ENCODE measurements at places on chromosomes 2 and 18. TPM values are rescaled to one million over a fixed set of nuclear protein-coding genes. Genes with fewer than 3 reads are reported as not detected.

DNA sequence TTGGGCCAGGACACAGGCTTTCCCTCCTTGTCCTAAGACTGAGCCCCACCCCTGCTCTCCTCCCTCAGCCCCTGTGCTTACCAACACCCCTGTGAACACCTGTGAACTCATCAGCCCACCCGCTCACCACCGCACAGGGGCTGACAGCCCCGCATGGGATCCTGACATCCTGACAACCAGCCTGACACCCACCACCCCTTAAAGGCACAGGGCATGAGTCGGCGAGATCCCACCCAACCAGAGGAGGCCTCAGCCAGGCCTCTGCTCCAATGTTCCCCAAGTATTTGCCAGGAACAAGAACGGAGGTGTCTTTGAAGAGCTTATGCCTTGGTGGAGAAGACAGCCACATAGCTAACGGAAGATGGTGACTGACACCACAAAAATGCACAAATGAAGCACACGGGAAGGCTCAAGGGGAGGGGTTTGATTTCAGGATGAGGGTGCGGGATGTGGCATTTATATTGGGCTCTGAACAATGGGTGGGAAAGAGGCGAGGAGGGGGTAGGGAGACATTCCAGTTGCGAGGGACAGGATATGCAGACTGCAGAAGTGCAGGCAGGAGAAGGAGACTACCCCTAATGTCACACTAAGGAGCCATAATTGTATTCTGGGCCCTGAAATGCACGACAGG is 11.0 kb downstream of the RAB11FIP5 start:
- DNase-seq, result no peak

- DNase-seq, result no peak
Measured at GRCh38 chr2:24704692-24705091, 88.5 kb downstream of the PTRHD1 start.

DNA sequence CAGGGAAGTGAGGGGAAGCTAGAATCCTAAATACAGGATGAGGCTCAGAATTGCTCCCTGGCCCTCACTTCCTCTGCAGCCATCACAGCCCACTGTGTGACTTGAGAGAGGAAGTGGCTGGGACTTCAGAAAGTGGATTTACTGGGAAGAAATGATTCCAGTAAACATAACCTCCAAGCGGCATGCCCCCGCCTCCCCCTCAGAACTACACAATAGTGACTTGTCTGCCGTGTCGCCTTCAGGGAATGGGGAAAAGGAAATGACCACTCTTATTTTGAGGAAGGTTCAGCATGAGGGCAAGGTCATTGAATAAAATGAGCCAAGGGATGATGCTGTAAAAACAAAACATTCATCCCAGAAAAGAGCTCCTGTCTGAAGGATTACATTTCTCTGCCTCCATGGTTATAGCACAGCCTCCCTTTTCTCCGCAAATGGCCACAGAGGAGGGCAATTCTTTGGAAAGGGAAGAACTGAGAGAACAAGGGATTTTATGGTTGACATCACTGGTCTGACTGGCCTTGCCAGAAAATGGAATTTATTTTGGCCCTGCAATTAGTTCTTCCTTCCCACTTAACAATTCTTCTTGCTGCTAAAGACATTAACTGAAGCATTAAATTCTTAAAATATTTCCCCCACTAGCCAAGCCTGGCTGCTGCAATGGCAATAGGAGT is 78.9 kb upstream of the DAPL1 start:
- DNase-seq, result no peak

DNA sequence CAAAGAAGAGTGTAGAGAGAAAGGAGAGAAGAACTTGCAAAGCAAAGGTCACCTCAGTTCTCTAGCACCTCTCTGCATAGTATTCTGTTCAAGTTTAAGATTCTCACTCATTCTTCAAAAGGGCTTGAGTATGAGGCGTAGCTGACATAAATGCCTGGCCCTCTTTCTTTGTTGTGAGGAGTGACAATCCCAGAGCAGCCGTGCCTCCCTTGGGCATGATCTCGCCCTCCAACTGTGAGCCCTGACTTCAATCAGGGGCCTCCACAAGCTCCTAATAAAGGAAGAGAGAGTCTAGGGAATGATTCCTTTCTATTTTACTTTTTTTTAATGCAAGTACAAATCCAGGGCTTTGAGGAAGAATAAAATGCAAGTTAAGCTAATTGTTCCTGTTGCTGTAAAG is 402.7 kb downstream of the LRP1B start:
- no peak for DNase-seq

FBXO41 gene
- total RNA-seq, result 0.85 TPM

DNA sequence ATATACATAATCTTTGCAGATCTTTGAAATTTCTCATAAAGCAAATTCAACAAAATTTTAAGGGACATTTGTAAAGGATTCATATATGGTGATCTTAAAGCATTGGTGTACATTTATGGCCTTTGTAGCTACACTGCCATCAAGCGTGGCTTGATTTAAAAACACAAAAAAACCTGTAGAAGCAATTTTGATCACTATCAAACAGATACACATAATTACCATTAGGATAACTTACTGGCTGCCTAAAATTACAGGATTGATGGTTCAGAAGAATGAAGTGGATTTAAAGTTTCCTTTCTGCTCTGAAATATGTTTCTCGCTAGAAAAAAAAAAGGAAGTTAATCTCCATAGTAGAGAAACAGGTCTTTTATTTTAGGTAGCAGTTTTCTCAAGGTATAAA is 31.4 kb downstream of the MAPRE2 start:
- no peak for DNase-seq

All from HFFc6 (cell line).